Lower lobe of right lung (tissue), 2 donors: ENCODE measurements at places on chromosomes 3 and 15.

- no peaks in the 10 kb centered on the region for H3K36me3 ChIP-seq
- H3K27ac ChIP-seq = peak overlapping the region; percentile 25
- no peak overlapping the region for H3K4me3 ChIP-seq
- H3K27me3 ChIP-seq = no peaks in the 10 kb centered on the region
- peaks cover 47% of the 10 kb centered on the region for H3K4me1 ChIP-seq
These were observed 77.3 kb downstream of the HMG20A start for GRCh38 chr15:77497942-77498361.

DNA sequence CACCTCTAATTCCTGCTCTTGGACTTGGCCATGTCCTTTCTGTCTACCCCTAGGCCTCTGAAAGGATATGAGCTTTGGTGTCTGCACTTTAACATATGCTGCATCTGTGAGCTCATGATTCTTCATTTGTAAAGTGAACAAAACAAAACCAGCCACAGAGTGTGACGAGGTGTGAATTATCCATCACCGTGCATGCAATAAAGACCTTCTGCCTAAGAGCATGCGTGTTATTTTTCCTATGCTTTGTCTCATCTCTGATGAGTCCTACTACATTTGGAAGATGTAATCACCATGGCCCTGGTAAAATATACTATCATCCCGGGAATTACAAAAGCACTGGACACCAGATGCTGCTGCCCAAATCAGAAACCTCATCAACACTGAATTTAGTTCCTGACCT lies 103.5 kb upstream of the KCNAB1 start:
- H3K36me3 ChIP-seq = no peaks in the 10 kb centered on the region
- no peak for DNase-seq
- no peak overlapping the region for H3K4me3 ChIP-seq
- H3K27me3 ChIP-seq = no peaks in the 10 kb centered on the region

DNA sequence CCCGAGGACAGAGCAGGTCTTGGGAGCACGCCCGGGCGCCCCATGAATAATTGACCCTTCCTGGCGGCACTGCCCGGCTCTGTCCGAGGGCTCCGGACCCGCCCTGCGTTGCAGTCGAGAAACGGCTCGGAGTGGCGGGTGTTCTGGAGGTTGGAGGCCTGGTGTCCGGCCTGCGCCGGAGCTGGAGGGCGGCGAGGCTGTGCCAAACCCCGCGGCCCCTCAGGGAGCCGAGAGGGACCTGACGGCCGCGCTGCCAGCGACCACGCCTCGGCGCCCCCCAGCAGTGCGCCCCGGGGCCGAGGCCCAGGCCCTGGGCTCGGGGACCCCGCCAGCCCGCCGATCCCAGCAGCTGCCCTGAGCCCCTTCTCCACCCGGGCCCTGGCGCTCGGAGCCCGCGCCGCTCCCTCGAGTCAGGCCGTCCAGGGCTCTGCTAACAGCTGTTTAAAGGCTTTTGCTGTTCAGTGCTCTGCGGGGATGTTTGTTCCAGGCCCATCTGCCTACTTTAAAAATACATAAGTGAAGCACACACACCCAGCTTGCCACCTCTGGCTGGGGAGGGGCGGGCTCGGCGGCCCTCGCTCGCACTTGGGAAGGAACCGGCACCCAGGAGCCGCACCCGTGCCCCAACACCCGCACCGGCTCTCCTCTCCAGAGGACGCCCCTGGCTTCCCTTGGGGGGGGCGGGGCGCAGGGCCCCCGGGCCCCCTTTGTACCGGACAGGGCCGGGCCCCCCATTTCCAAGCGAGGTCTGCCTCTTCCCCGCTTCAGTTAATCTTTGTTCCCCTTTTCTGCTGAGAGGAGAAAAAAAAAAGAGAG lies 730 bp upstream of the ZNF710 start:
- peak; percentile 67 for DNase-seq
- peaks cover 61% of the 10 kb centered on the region for H3K4me1 ChIP-seq
- no peaks in the 10 kb centered on the region for H3K36me3 ChIP-seq
- no peaks in the 10 kb centered on the region for H3K27me3 ChIP-seq

GRCh38 chr3:193129607-193130006 lies 111.4 kb upstream of the PLAAT1 start:
- no peak overlapping the region for H3K4me3 ChIP-seq
- no peak for DNase-seq
- no peaks in the 10 kb centered on the region for H3K4me1 ChIP-seq
- peaks cover 3% of the 10 kb centered on the region for H3K27me3 ChIP-seq
- no peaks in the 10 kb centered on the region for H3K36me3 ChIP-seq
- H3K27ac ChIP-seq = no peak overlapping the region

DNA sequence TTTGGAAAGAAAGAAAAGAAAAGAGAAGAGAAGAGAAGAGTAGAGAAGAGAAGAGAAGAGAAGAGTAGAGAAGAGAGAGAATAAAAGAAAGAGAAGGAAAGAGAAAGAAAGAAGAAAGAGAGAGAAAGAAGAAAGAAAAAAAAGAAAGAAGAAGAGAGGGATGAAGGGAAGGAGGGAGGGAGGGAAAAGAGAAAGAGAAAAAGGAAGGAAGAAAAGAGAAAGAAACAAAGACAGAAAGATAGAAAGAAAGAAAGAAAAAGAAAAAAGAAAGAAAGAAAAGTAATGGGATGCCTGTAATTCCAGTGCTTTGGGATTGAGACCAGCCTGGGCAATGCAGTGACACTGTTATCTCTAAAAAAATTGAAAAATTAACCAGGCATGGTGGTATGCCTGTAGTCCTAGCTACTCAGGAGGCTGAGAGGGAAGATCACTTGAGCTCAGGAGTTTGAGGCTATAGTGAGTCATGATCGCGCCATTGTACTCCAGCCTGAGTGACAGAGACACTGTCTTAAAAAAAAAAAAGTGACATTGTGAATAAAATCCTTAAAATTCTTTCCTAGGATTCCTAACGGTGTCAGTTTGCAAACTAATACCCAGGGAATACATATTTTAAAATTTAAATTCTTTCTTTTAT lies 1.7 kb downstream of the RASL12 start:
- H3K36me3 ChIP-seq = no peaks in the 10 kb centered on the region
- no peak for DNase-seq
- peaks cover 30% of the 10 kb centered on the region for H3K4me1 ChIP-seq
- peaks cover 23% of the 10 kb centered on the region for H3K27me3 ChIP-seq
- peak overlapping the region; percentile 52 for H3K4me3 ChIP-seq
- H3K27ac ChIP-seq = peak overlapping the region; percentile 85
